Iris pigment epithelial cell (primary cell): ENCODE measurements at places on chromosomes 2 and 18.
A peak's percentile ranks its signal among the peaks of the same experiment; 100 is the strongest.

- DNase-seq, result no peak
These were observed 79.8 kb downstream of the ASB1 start for GRCh38 chr2:238506371-238507068.

DNA sequence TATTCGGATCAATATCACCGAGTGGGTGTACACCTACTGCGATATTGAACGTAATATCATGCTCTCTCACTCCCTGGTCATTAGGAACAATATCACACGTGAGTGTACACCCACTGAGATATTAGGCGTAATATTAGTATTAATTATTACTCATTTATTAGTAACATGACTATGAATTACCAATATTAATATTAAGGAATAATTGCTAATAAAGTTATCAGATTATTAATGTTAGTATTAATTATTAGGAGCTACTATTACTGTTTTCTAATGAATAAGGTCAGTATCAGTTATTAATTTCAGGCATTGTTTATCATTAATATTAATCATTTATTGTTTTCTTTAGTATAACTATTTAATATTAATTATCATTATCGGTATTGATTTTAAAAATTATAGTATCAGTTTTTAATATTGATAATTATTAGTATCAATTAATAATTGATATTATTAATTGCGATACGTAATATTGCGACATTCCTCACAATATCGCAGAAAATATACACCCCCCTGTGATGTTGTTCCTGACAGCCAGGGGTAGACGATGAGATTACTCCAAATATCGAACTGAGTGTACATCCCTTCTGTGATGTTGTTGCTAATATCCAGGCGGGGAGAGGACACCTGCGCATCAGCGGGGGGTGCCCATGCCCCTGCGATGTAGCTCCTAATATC, 84.2 kb downstream of the DAPL1 start:
- DNase-seq, result no peak

- DNase-seq, result peak; percentile 28
These were observed 1.9 kb downstream of the YES1 start for GRCh38 chr18:809985-810642.

DNA sequence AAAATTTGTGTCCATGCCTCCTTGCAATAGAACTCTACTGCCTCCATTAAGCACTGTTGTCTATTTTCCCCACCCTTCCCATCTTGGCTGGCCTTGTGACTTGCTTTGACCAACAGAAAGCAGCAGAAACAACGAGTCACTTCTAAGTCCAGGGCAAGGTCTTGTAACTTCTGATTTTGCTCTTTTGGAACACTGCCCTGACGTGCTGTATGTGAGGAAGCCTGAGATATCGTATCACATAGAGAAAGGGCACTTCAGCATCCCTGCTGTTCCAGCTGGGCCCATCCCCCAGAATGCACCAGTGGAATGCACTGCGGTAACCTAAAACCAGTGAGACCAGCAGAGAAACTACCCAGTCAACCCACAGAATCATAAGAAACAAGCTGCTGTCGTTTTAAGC, 28.1 kb downstream of the NCKAP1 start:
- DNase-seq, result peak; percentile 94

- peak; percentile 8 for DNase-seq
These were observed 34.0 kb downstream of the NAPG start for GRCh38 chr18:10559553-10560451.

DNA sequence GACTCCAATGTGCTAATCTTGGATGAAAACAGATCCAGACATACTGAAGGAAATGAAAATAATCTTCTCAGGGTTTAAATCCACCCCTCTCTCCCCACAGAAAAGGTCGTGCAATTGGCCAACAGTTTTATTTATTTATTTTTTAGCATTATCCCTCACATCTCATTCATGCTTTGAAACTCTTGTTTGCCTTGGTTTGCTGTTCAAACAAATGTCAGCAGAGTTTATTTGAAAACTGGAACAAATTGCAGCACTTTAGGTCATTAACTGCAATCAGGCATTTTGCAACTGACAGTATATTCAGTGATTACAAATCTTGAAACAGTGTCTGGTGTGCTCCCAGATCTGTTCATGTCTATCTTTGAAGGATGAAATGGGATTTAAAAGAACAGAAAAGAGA, 220.6 kb downstream of the SLC4A10 start:
- DNase-seq, result no peak

DNA sequence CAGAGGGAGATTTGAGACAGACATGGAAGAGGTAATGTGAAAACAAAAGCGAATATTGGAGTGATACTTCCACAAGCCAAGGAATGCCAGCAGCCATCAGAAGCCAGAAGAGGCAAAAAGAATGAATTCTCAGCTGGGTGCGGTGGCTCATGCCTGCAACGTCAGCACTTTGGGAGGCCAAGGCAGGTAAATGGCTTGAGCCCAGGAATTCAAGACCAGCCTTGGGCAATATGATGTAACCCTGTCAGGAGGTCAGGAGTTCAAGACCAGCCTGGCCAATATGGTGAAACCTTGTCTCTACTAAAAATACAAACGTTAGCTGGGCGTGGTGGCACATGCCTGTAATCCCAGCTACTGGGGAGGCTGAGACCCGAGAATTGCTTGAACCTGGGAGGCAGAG, 54.8 kb downstream of the FAM161A start:
- DNase-seq, result no peak

GRCh38 chr2:218679119-218679518, 7.2 kb downstream of the STK36 start:
- no peak for DNase-seq

- DNase-seq, result no peak
These were observed 128.0 kb upstream of the MAP3K20 start for GRCh38 chr2:172947461-172948153.

DNA sequence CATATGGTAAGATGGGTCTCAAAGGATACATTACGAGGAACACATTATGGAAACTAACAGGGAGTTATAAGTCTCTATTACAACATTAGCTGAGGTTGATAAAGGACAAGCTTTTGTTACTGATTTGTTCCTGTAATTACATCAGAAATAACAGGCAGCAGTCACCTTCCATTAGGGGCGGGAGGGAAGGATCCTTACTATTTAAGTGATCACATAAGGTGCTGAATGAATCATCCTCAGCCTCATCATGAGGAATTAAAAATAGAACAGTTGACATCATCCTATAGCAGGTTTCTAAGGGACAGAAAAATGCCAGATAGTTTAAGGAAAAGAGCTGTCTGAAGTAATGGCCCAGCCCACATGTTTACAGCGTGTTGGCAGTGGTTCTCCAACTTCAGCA, 86.9 kb upstream of the MGAT5 start:
- peak; percentile 39 for DNase-seq

DNA sequence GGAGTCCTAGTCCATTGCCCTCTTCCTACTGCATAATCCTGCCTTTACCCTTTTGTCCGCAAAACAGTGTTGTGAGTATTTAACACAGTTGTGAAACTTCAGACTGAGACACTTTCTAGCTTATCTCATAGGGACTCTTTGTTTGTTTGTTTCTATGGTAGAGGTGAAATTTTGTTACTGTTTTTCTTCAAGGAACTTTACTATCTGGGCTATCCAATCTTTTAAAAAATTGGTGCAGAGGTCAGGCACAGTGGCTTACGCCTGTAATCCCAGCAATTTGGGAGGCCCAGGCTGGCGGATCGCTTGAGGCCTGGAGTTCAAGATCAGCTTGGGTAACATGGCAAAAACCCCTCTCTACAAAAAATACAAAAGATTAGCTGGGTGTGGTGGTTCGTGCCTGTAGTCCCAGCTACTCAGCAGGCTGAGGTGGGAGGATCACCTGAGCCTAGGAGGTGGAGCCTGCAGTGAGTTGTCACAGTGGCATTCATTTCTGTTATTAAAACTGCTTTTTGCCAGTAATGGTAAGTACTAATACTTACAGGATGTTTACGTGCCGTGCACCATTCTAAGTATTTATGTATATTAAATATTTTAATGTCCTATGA, 18.8 kb downstream of the GMCL1 start:
- no peak for DNase-seq

DNA sequence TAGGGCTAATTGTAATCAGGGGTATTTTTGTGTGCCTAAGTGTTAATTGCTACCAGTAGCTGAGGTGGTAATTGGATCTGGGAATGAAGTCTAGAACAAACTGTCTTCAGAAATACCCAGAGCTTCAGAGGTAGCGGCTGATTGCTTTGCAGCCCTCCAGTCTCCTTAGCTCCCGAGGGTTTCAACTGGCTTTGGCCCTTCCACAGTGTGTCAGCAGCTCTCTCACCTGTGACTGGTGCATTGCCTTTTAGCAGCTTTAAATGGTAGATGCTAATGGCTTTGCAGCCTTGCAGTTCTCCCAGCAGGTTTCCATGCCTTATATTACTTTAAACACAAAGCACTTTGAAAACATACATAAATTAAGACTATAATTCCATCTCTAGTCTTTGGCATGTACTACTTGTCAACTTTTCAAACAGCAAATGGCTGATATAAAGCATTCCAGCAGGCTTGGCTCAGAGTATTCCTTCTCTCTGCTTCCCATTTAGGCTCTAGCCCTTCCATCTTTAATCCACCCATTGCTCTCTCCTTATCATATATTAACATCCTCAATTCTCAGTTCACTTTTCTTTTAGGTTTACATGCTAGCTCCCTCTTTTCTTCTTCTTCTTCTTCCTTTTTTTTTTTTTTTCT, 156.4 kb upstream of the GALNT13 start:
- no peak for DNase-seq

- DNase-seq, result no peak
These were observed 103.5 kb downstream of the ARL4C start for GRCh38 chr2:234393354-234393753.

DNA sequence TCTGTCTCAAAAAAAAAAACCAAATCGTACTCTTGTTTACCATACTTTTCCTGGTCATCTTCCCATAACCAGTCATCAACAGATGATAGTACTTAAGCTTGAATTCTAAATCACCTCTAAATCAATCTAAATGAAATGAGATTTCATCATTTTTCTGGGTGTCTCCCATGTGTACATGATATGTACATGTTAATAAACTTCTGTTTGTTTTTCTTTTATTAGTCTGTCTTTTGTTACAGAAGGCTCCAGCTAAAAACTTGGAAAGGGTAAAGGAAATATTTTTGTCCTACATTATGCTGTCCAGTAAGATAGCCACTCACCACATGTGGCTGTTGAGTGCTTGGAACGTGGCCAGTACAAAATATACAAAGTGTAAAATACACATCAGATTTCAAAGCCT, 78.7 kb upstream of the MSH6 start:
- DNase-seq, result no peak

GRCh38 chr2:216195565-216196029, 86.4 kb downstream of the XRCC5 start:
- peak; percentile 94 for DNase-seq

DNA sequence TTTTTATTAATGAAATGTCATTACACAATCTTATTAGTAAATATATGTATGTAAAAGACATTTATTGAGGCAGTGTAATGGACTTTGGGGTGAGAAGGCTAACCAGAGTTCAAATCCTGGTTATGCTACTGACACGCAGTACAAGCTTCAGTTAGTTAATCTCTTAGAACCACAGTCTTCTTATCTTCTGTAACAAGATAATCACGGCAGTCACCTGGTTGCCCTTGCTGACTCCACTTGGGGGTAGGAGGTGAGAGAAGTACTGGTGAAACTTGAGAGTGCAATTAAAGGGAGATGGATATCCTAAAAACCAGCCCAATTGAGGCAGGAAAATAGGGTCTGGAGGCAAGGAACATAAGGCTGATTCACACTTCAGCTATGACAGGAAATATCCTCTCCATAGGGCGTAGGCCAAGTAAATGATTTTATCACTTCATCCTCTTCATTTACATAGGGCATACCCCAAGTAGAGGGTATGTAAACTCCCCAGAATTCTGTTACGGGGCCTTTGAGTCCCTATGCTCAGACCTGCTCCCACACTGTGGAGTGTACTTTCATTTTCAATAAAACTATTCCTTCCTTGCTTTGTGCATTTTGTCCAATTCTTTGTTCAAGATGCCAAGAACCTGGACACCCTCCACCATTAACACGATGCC, 21.3 kb downstream of the SKA1 start:
- DNase-seq, result no peak

DNA sequence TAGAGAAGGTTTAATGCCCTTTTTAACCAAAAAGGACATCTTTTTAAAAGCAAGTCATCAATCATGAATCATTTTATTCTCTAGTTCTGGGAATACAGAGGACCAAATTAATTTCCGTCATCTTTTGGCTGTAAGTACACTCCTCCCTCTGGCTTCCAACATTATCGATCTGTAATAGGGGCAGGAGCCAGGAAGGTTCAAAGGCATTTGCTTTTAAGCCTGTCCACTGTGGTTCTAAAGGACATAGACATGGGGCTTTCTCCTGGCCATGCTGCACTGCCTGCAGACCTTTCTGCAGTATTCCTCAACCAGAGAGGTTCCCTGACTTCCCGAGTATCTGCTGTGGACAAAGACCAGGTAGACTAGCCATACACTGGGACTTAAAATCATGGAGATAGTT, 170.5 kb downstream of the MYO5B start:
- no peak for DNase-seq

- no peak for DNase-seq
These were observed 105.6 kb downstream of the TTC32 start for GRCh38 chr2:19796035-19796695.

GRCh38 chr2:198213253-198213652, 408.9 kb downstream of the PLCL1 start:
- no peak for DNase-seq

DNA sequence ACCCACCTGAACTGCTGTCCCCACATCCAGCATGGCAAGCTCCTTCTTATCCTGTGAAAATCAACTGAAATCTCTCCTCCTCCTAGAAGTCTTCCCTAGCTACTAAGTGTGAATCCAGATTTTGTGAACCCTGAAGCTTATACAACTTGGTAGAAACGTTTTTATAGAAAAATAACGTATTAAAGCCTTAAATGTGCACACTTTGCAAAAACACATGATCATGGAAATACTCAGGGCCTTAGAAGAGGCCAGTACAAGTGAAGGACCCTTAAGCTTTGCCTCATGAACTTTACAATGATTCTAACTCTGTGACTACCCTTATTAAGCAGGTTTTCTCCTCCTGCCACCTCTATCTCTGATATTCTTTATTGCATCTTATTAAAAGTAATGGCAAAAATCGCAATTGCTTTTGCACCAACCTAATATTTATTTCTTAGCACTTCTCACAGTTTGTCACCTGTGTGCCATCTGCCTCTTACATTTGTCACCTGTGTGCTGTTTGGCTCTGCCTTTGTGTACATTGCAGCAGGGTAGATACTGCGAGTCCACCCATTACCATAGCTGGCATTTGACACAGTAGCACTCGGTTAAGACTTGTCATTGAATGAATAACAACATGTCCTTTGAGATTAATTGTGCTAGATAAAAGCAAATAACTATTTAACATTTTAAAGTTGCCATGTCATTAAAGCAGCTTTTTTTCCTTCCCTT, 42.2 kb downstream of the FRZB start:
- DNase-seq, result no peak

DNA sequence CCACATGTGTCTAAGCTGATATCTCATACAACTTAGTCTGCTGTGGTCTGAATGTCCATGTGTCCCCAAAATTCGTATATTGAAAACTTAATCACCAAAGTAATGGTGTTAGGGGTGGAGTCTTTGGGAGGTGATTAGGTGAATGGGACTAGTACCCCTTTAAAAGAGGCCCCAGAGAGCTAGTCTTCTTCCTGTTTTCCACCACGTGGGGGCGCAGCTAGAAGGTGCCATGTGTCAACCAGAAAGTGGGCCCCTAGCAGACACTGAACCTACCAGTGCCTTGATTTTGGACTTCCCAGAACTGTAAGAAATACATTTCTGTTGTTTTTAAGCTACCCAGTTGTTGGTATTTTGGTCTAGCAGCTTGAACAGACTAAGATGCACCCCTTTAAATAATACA, 86.6 kb downstream of the ASB1 start:
- peak; percentile 56 for DNase-seq

- peak; percentile 39 for DNase-seq
These were observed 803 bp upstream of the FIGN start for GRCh38 chr2:163736433-163737189.
